ENCODE measurements at places on chromosomes 6 and 20. TPM values are rescaled to one million over a fixed set of nuclear protein-coding genes. Genes with fewer than 3 reads are reported as not detected.
A peak's percentile ranks its signal among the peaks of the same experiment; 100 is the strongest.

IP6K3 gene
- total RNA-seq = not detected

DNA sequence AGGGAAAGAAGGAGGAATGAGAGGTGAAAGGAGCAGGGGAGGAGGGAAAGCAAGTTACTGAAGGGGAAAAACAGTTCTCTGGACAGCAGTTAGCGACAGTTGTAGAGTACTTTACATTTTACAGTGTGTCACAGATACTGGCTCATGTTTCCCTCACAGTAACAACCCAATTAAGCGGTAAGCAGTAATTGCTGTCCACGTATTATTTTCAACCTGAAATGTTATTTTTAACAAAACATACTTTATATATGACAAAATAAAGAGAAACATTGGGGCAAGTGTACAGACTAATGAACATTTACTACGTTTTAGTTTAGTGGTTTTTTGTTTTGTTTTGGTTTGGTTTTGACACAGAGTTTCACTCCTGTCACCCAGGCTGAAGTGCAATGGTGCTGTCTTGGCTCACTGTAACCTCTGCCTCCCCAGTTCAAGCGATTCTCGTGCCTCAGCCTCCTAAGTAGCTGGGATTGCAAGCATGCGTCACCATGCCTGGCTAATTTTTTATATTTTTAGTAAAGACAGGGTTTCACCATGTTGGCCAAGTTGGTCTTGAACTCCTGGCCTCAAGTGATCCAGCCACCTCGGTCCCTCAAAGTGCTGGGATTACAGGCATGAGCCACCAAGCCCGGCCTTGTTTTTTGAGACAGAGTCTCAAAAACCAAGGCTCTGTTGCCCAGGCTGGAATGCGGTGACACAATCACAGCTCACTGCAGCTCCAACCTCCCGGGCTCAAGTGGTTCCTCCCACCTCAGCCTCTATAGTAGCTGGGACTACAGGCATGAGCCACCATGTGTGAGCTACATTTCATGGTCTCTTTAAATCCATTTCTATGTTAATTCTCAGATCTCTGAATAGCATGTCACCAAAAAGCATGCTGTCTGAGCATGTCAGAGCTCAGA lies 22.6 kb upstream of the BTN3A2 start:
- H3K4me3 ChIP-seq = peak overlapping the region; percentile 42
- DNase-seq = no peak
- peaks cover 12% of the 10 kb centered on the region for H3K4me1 ChIP-seq
- H3K27me3 ChIP-seq = no peaks in the 10 kb centered on the region
- H3K36me3 ChIP-seq = no peaks in the 10 kb centered on the region

CCN2 gene
- total RNA-seq = not detected

IL20RA gene
- total RNA-seq = not detected

UBE2J1 gene
- 34.7 TPM for total RNA-seq

DNA sequence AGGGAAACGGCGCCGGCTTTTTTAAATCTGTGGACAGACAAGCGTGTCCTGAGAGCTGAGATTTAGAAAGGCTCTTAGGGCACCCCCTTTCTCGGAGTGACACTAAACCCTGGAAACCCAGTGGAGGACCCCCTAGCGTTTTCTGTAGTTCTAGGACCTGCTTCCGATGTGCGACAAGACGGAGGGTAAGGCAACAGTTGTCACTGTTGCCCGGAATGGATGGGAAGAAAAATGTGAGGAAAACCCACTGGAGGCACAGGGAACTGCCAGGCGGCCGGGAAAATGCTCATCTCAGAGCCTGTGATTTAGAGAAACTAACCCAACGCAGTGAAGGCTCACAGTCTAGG lies 551 bp upstream of the ATP5F1E start:
- peaks cover 27% of the 10 kb centered on the region for H3K4me1 ChIP-seq
- DNase-seq = no peak
- peaks cover 59% of the 10 kb centered on the region for H3K36me3 ChIP-seq
- no peaks in the 10 kb centered on the region for H3K27me3 ChIP-seq

GRCh38 chr20:1664911-1665310 lies 7.3 kb upstream of the SIRPG start:
- H3K27me3 ChIP-seq = no peaks in the 10 kb centered on the region
- H3K4me3 ChIP-seq = peak overlapping the region; percentile 27
- H3K4me1 ChIP-seq = peaks cover 82% of the 10 kb centered on the region
- no peaks in the 10 kb centered on the region for H3K36me3 ChIP-seq
- peak overlapping the region; percentile 42 for H3K27ac ChIP-seq

- no peaks in the 10 kb centered on the region for H3K27me3 ChIP-seq
- peak within 1 kb of the TSS; percentile 33 for H3K27ac ChIP-seq
- peaks cover 51% of the 10 kb centered on the region for H3K4me1 ChIP-seq
- H3K36me3 ChIP-seq = no peaks in the 10 kb centered on the region
Measured at GRCh38 chr6:31403283-31404060, at the start of gene MICA. Gene MICA, plus strand, starts transcription at chr6:31403595. Its CDS starts 38 bp downstream, at chr6:31403633.

DNA sequence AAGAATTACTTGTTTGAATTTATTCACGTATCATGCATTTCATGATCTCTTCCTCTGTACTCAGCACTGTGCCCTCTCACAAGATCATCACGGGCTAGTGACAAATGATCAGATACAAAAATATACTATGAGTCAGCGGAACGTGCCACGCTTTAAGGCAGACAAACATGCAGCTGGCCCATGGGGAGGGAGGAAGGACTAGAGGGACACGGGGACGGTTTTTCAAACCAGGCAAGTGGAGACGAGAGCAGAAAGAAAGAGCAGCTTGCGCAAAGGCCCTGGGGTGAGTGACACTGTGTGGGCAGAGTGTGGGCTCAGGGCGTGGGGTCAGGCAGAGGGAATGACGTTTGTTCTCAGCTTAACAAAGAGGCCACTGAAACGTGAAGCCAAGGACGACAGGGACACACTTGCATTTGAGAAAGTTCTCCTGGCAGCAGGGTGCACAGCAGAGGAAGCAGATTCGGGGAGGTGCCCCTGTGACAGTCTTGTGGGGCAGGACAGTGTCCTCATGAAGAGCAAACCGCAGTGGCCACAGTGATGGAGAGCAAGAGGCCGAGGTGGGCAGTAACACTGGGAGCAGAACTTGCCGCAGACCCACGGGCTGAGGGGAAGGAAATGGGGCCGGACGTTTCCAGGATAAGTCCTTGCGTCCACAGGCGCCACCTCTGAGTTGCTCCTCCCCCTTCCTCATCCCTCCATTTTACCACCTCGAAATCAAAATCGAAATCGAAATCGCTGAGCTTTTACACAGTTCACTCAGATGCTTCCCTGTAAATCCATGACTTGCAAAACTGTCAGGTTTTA lies 6.9 kb upstream of the RPS6KA2 start:
- H3K27ac ChIP-seq = no peak overlapping the region
- H3K36me3 ChIP-seq = no peaks in the 10 kb centered on the region
- H3K4me1 ChIP-seq = peaks cover 2% of the 10 kb centered on the region

- H3K4me3 ChIP-seq = no peak overlapping the region
- H3K27ac ChIP-seq = no peak overlapping the region
- DNase-seq = no peak
- no peaks in the 10 kb centered on the region for H3K36me3 ChIP-seq
- H3K27me3 ChIP-seq = peaks cover 7% of the 10 kb centered on the region
Measured at GRCh38 chr20:33232486-33233072, 3.2 kb upstream of the BPIFA1 start.

Measured in CD4-positive, alpha-beta T cell (primary cell).